NB4 (cell line): ENCODE measurements at places on chromosomes 16 and 17.

GRCh38 chr17:41433586-41433985, 7.2 kb downstream of the KRT38 start:
- no peak for DNase-seq

DNA sequence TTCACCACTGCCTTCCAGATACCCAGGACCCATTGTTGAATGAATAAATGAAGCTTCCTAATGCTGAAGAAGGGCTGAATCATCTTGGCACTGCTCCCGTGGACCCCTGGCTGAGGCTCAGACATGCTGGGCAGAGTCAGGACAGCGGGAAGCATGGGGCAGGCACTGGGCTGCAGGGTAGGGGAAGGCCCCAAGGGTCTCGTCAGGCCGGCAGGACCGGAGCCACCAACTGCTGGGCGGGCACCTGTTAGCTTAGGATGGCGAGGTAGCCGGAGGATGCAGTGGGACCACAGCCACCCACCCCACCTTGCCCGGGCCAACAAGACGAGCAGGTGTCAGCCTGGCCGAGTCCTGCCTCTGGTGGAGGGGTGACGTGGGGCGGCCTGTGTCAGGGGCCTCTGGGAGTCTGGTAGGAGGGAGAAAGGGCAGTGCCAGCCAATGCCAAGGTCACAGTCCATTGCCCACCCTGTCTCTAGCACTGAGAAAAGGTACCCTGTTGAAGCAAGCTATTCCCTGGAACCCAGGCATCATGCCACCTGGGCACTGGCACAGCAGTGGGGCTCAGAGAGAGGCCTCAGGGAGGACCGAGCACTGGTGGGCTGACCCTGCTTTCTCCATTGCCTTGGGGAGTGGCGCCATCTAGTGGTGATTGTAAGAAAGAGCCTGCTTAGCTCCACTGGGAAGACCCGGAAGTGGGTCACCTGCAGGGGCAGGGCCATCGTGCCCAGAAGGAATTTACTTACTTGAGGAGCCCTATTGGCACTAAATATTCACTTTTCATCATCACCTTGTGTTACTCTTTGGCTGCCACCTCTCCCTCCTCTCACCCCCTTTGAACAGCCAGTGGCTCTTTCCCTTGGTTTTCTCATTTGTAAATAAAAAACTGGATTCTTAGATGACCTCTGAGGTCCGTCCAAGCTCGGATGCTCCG, 3.0 kb upstream of the DLX3 start:
- peak; percentile 88 for DNase-seq

GRCh38 chr16:89365044-89365467, 125.3 kb downstream of the ANKRD11 start:
- peak; percentile 69 for DNase-seq

GRCh38 chr16:1706386-1707192, 594 bp downstream of the MAPK8IP3 start:
- DNase-seq, result peak; percentile 48

- DNase-seq, result no peak
Measured at GRCh38 chr16:24138024-24138423, 118.1 kb upstream of the CACNG3 start.

DNA sequence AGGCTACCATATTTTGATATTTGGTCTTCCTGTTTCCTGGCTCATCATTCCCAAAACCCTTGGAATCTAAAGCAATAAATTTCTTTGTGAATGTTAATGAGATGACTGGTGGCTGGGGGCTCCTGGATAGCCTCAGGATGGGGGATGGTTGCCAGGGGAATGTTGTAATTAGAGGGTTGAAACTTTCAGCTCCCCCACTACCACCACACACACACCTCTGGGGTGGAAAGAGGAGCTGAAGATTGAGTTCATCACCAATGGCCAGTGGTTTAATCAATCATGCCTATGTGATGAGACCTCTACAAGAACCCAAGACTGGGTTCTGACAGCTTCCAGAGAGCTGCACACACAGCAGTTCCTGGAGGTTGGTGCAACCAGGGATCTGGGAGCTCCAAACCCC, 59.1 kb downstream of the HS3ST3A1 start:
- no peak for DNase-seq

DNA sequence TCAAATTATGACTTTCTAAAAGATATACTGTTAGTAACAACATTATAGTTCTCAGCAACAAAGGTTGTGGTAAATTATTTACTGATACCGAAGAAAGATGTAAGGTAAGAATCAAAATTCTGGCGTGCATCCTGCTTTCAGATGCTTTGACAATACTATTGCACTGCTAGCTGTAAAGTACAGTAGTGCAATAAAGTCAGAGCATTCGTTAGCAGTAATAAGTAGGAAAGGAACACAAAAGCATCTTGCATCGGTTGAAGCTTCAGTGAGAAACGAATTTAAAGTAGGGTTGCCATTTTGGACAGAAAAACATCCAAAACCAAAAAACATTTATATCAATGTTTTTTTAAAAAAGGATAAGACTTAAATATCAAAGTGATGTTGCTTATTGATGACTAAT, 4.0 kb downstream of the SKA2 start:
- DNase-seq, result no peak

DNA sequence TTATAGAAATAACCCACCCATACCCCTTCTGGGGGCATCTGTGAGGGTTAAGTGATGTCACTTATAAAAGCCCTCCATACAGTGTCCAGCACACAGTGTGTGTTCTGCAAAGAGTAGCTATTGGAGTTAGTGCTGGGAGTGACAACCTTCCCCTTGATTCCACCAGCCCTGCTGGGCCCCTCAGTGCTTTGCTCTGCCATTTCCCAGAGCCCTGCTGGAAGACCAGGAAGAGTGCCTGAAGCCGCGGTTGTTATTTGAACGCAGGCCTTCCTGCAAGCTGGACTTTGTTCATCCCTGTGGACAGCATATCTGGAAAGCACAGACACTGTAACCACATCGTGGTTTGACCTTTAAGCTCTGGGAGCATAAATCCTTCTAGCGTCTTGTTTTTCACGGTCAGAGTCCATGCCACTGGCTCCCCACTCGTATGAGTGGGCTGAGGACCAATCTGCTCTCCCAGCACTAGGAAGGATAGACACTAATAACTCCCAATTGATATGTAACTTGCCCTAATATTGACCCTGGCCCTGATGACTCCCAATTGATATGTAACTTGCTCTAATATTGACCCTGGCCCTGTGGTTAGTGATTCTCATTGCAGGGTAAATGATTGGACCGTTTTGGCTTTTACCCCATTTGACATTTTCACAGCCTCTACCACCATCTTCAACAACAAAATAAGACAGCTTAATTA, 297.1 kb upstream of the MAF start:
- no peak for DNase-seq

DNA sequence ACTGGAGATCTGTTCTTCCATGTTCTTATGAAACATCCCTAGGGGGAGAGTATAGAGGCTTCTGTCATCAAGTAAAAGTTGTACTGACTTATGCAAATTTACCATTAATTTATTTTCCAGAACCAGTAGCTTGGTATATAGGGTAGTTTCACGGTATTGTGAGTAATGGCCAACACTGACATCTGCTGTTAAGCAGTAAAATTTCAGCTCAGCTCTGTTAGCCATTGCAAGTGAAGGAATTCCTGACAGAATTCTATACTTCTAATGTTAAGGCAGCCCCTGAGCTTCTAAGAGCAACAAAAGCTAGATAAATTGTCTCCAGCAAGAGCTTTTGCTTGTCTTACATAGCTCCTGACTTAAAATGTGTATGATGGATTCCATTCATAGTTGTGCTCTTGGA, 613.5 kb upstream of the C16orf82 start:
- peak; percentile 4 for DNase-seq

GRCh38 chr17:72677108-72677507, 415.4 kb downstream of the SLC39A11 start:
- no peak for DNase-seq

GRCh38 chr17:61253937-61254574, 145.6 kb upstream of the TBX2 start:
- DNase-seq, result no peak
